Bronchial epithelial cell (primary cell): ENCODE measurements at places on chromosomes 1 and 21. TPM values are rescaled to one million over a fixed set of nuclear protein-coding genes. Genes with fewer than 3 reads are reported as not detected.

DNA sequence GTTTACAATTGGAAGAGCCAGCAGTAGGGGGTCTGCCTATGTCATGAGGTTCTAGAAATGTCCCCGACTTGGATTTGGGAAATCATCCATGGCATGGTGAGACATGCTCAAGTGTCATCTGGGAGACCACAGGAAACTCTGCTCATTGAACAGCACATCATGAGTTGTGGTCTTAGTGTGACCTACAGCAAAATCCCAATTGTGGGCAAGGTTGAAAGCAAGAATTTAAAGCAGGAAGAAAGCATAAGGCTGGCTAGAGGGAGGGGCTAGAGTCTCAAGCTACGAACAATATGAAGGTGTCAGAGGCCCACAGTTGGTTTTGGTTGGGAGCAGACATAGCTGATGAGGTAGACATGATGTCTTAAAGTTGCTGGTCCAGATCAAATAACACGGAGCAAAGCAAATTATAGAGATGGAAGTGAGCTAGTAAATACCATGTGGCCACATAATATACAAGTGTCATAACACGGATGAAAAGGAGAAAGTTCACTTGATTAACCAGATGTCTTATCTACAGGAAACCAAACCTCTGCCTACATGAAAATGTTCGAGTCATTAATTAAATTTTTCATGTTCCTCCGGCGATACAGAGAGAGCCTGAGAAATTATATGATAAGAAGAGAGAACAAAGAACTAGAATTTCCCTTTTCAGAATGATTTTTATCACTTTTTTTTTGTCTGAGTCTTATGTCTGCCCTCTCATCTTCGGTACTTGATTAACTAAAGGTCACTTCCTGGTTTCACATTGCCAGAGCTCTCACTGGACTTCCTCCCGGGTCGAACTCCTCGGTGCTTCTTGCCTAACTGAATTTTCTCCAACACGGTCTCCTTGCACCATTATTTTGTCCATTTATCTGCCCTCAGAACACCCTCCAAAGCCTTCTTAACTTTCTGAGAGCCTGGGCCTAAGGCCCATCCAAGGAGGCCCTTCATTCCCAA, 67.5 kb upstream of the DUSP10 start:
- peak; percentile 42 for DNase-seq

DNA sequence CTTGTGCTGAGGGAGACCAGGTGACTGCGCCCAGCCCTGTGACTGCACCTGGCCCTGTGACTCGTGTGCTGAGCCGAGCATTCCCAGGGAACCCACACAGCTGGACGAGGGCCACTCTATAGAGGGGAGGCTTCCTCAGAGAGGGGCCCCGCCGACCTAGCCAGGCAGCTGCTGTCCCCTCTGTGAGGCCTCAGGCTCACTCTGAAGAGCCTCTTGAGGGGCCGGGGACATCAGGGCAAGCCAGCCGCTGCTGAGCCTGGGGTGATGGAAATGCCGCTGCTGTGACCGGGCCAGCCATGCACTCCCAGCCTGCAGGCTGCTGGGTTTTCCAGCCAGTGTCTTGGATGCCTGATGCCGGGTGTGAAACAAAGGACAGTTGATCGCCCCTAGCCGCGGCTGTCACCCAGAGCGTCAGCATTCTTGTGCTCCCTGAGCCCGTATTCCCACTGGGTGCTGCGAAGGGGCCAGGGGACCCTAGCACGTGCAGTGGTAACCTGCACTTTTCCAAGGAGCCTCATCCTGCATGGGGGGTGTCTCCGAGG, 17.5 kb downstream of the PFKL start:
- no peak for DNase-seq

GRCh38 chr1:152520561-152521090, 6.3 kb downstream of the CRCT1 start:
- DNase-seq: peak; percentile 80

KCNE2 gene
- not detected in 2 replicates for total RNA-seq

KLF17 gene
- not detected in 2 replicates for total RNA-seq

- DNase-seq: no peak
Measured at GRCh38 chr1:6099787-6100765, 54.4 kb downstream of the KCNAB2 start.

GRCh38 chr1:93662481-93663207, 19.0 kb downstream of the BCAR3 start:
- no peak for DNase-seq

DNA sequence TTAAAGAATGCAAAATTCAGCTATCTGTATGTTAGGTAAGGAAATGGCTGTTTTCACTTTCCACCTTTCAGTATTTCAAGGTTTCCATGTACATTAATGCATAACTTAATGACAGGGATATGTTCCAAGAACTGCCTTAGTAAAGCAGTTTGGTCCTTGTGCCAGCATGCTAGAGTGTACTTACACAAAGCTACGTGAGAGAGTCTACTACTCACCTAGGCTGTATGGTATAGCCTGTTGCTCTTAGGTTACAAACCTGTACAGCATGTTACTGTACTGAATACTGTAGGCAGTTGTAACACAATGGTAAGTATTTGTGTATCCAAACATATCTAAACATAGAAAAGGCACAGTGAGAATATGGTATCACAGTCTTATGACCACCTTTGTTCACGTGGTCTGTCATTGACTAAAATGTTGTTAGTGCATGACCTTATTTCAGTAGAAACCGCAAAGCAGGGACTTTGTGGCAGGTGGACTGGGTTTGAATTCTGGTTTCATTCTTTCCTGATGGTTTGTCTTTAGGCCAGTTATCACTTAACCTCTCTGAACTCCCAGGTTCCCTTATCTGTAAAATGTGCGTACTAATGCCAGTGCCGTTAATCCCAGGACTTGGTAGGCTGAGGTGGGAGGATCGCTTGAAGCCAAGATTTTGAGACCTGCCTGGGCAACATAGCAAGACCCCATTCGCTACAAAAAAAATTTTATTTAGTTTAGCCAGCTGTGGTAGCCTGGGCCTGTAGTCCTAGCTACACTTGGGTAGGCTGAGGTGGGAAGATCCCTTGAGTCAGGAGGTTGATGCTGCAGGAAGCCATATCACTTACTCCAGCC, 4.9 kb downstream of the SMYD2 start:
- DNase-seq: peak; percentile 48

LENEP gene
- total RNA-seq: 0.51 TPM in 1 of 2 replicates, not detected in the other

DNA sequence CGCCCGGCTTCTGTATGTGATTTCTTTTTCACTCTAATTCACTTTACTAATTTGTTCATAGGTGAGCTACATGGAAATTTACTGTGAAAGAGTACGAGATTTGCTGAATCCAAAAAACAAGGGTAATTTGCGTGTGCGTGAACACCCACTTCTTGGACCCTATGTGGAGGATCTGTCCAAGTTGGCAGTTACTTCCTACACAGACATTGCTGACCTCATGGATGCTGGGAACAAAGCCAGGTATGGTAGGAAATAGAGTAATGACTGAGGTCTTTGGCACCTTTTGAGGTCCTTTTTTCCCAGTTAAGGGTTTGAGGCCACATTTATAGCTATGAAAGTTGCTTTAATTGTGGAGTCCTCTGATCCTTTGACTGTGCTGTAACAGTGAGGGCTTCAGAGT, 56.9 kb downstream of the KIF1B start:
- no peak for DNase-seq

OR10J1 gene
- total RNA-seq: not detected in 2 replicates

GRCh38 chr1:27555700-27556424, 48.1 kb downstream of the AHDC1 start:
- DNase-seq: no peak

DNA sequence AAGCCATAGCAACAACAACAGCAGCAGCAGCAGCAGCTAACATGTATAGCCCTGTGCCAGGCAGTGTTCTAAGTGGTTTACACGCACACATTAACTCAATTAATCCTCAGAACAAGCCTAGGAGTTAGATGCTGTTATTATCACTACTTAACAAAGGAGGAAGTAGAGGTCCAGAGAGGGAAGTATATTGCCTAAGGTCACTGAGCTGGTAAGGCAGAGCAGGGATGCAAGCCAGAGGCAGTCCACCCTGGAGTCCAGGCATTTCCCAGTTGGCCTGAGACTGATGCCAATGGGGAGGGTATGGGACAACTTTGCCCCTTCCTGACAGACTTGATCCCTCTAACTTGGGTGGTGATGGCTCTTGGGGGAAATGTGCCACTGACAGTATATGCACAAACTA, 6.8 kb downstream of the CDC14A start:
- no peak for DNase-seq

- DNase-seq: no peak
Measured at GRCh38 chr1:24732186-24732885, 12.9 kb upstream of the CLIC4 start.

UBXN10 gene
- total RNA-seq: under 0.01 and 0.13 TPM in 2 replicates

DNA sequence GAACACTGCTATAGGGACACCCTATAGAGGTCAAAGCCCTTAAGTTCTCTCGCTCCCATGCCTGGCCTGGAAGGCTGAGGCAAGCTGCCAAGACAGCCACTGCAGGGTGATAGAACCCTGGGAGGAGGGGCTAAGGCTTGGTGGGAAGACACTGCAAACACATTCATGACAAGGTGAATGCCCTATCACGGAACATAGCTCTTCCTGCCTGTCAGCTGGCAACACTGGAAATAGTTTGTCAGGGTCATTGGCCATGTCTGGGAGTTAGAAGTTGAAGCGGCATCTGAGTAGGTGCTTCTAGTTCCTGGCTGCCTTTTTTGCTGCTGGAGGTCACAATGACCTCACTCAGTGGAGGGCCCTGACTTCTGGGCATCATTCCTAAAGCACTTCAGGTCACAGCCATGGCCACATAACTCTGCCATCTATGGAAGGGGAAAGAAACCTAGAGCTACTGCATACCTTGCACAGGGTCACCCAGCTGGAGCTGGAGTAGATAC, 4.2 kb downstream of the FABP3 start:
- DNase-seq: no peak

TNFSF18 gene
- not detected in 2 replicates for total RNA-seq

- DNase-seq: peak; percentile 59
Measured at GRCh38 chr1:146032631-146033219, 11.2 kb upstream of the HJV start.
